ENCODE measurements at places on chromosomes 6 and 20. TPM values are rescaled to one million over a fixed set of nuclear protein-coding genes. Genes with fewer than 3 reads are reported as not detected.
A peak's percentile ranks its signal among the peaks of the same experiment; 100 is the strongest.

- H3K27me3 ChIP-seq: no peaks in the 10 kb centered on the region
- peaks cover 10% of the 10 kb centered on the region for H3K4me1 ChIP-seq
- H3K36me3 ChIP-seq: no peaks in the 10 kb centered on the region
- H3K27ac ChIP-seq: no peak overlapping the region
Measured at GRCh38 chr6:91482498-91482897, 895.6 kb upstream of the MAP3K7 start.

DNA sequence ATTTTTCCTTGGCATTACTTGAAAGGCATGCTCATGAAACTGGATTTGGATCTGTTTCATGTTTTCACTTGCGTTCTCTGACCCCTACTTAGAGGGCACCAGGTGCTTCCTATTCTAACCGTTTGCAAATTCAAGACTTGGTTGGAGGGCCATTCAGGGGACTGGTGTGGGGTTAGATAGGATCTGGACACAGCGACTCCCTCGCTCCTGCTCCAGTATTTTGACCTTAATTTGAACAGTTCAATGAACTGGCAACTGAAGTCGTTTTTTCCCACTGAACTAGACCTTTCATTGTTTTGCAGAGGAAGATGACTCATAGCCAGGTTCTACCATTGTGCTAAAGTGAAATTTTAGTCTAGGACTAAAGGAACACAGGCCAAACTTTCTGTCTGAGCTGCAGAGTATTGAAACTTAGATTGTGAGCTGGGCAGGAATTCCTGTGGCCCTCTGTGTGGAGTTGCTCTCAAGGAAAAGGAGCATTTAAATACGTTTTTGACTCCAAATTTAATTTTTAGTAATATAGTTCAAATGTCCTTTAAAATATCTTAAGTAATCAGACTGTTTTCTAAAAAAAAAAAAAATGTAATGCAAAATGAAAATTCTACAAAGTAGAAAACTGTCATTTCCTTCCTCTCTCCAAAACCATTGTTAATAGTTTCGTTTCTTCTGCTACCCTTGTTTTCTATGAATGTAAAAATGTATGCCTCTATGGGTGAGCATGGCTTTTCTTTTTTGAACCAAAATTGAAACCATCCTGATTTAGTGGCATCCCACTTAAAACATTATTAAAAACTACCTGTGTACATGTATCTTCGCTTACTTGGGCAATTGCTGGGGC is 64.8 kb downstream of the UTRN start:
- no peak for DNase-seq
- H3K27me3 ChIP-seq: no peaks in the 10 kb centered on the region
- peaks cover 93% of the 10 kb centered on the region for H3K4me1 ChIP-seq
- H3K36me3 ChIP-seq: no peaks in the 10 kb centered on the region

DNA sequence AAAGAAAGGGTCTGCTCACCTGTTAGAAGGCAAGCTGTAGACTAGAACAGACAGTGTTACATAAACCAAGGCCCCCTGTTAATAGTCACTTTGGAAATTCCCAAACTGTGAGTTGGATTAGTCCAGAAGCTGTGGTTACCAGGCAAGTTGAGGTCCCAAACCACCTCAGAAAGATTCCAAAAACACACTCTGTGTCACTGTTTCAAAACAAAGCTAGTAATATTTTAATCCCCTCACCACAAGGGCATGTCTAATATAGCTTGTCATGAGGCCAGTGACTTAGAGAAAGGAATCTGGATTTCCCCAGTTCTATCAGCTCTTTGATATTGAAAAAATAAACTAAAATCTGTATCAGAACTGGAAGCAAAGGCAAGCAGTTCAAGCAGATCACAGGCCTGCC is 244.6 kb downstream of the HAO1 start:
- no peaks in the 10 kb centered on the region for H3K36me3 ChIP-seq
- no peak overlapping the region for H3K4me3 ChIP-seq
- no peak for DNase-seq
- H3K27ac ChIP-seq: no peak overlapping the region
- no peaks in the 10 kb centered on the region for H3K27me3 ChIP-seq

GRCh38 chr6:36916126-36916525 is 30.4 kb downstream of the C6orf89 start:
- no peaks in the 10 kb centered on the region for H3K36me3 ChIP-seq
- H3K27me3 ChIP-seq: no peaks in the 10 kb centered on the region
- peaks cover 61% of the 10 kb centered on the region for H3K4me1 ChIP-seq
- DNase-seq: no peak
- peak overlapping the region; percentile 86 for H3K27ac ChIP-seq
- H3K4me3 ChIP-seq: no peak overlapping the region

Gene SLC35F1
- total RNA-seq: 0.54 TPM

GRCh38 chr20:45359069-45359405 is 3.9 kb upstream of the SYS1 start:
- H3K4me3 ChIP-seq: no peak overlapping the region
- H3K36me3 ChIP-seq: no peaks in the 10 kb centered on the region
- peak overlapping the region; percentile 81 for H3K27ac ChIP-seq
- H3K27me3 ChIP-seq: no peaks in the 10 kb centered on the region

Gene SNX3
- total RNA-seq: 145 TPM

GRCh38 chr20:11076434-11077105 is 402.8 kb upstream of the JAG1 start:
- H3K4me1 ChIP-seq: no peaks in the 10 kb centered on the region
- H3K27me3 ChIP-seq: no peaks in the 10 kb centered on the region
- DNase-seq: no peak
- H3K4me3 ChIP-seq: no peak overlapping the region
- H3K27ac ChIP-seq: no peak overlapping the region
- H3K36me3 ChIP-seq: no peaks in the 10 kb centered on the region

Gene FERMT1
- 6.7 TPM for total RNA-seq

DNA sequence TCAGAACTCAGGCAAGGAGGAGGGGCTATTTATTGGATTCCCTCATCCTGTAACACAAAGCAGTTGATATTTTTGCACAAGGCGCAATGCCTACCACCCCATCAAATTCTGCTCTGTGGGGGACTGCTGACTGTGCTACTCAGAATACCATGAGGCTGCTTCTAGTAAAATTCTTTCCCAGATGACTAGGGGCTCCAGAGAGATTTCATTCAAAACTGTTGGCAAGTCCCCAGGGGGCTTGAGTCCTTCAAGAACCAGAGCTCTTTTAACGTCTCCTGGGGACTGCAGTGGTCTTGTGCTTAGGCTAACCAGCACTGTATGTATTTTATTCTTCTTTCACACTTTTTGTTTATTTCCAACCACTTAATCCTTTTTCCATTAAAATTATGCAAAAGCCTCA is 365.9 kb upstream of the AGPAT4 start:
- DNase-seq: no peak
- H3K36me3 ChIP-seq: no peaks in the 10 kb centered on the region
- no peaks in the 10 kb centered on the region for H3K27me3 ChIP-seq
- no peaks in the 10 kb centered on the region for H3K4me1 ChIP-seq
- no peak overlapping the region for H3K27ac ChIP-seq

Gene ERVFRD-1
- not detected for total RNA-seq

GRCh38 chr6:134495203-134495889 is 177.4 kb upstream of the SGK1 start:
- H3K4me3 ChIP-seq: no peak overlapping the region
- DNase-seq: no peak
- no peak overlapping the region for H3K27ac ChIP-seq
- no peaks in the 10 kb centered on the region for H3K36me3 ChIP-seq
- H3K4me1 ChIP-seq: peaks cover 7% of the 10 kb centered on the region
- no peaks in the 10 kb centered on the region for H3K27me3 ChIP-seq

DNA sequence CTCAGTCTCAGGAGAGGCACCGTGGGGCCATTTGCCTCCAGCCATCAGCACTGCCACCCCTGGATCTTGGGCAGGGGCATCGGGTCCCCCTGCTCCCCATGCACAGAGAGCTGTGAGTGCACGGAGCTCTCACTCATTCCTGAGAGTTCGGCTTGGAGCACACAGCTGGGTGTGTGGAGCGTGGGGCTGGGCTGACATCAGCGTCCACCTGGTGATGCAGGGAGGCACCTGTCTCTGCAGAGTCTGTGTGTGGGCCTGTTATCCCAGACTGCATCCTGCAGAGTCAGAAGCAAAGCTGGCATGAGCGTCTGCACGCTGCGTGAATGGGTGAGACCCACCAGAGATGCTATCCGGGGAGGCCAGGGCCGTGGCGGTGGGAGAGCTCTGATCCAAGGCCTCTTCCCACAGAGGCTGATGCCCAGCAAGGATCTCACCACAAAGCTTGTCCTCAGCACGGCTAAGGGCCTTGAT is 248.8 kb upstream of the AFDN start:
- H3K4me1 ChIP-seq: peaks cover 11% of the 10 kb centered on the region
- no peak overlapping the region for H3K27ac ChIP-seq
- no peaks in the 10 kb centered on the region for H3K27me3 ChIP-seq
- DNase-seq: no peak
- no peaks in the 10 kb centered on the region for H3K36me3 ChIP-seq
- no peak overlapping the region for H3K4me3 ChIP-seq

GRCh38 chr6:124234801-124235200 is 431.1 kb downstream of the NKAIN2 start:
- no peak for DNase-seq
- H3K36me3 ChIP-seq: no peaks in the 10 kb centered on the region
- H3K4me3 ChIP-seq: no peak overlapping the region

GRCh38 chr6:169724494-169725124 is at the start of gene PHF10:
PHF10 (minus strand) TSS chr6:169724500; CDS start chr6:169723931, 569 bp downstream.
- no peaks in the 10 kb centered on the region for H3K27me3 ChIP-seq
- peaks cover 12% of the 10 kb centered on the region for H3K4me1 ChIP-seq
- H3K4me3 ChIP-seq: peak within 1 kb of the TSS; percentile 75
- no peaks in the 10 kb centered on the region for H3K36me3 ChIP-seq
- peak within 1 kb of the TSS; percentile 77 for H3K27ac ChIP-seq

GRCh38 chr20:47440857-47441773 is 60.6 kb upstream of the NCOA3 start:
- no peak for DNase-seq
- H3K4me1 ChIP-seq: no peaks in the 10 kb centered on the region
- no peaks in the 10 kb centered on the region for H3K36me3 ChIP-seq
- H3K4me3 ChIP-seq: no peak overlapping the region
- no peaks in the 10 kb centered on the region for H3K27me3 ChIP-seq

DNA sequence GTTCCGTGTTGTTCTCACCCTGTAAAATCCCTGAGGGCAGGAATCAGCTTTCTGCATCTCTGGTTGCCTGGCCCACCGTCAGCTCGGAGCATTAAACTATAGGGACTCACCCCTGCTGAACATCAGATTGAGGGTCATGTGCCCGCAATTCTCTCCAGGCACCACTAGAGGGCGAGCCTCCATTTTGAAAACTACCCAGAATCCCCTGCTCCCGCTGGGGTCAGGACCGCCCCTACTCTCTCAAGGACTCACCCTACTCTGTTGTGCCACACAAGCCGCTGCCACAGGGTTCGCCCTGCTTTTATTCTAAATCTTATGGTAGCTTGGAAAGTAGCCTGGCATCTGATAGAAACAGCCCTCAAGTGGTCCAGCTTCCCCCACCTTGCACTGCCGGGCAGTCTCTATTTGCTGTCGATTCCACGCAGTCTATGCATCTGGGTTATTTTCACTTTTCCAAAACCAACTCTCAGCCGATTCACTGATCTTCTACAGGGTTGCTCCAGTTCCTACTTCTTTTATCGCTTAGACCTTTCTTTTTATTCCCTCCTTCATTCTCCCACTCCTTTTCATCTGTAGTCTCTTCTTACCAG is 244.1 kb upstream of the QKI start:
- no peak overlapping the region for H3K27ac ChIP-seq
- H3K4me3 ChIP-seq: no peak overlapping the region
- DNase-seq: no peak
- no peaks in the 10 kb centered on the region for H3K4me1 ChIP-seq

- H3K4me1 ChIP-seq: peaks cover 4% of the 10 kb centered on the region
- no peaks in the 10 kb centered on the region for H3K36me3 ChIP-seq
- no peaks in the 10 kb centered on the region for H3K27me3 ChIP-seq
- H3K27ac ChIP-seq: peak overlapping the region; percentile 48
- H3K4me3 ChIP-seq: no peak overlapping the region
Measured at GRCh38 chr20:40313730-40314129, 375.3 kb downstream of the MAFB start.

Gene FGD2
- total RNA-seq: 24.6 TPM

GRCh38 chr6:43740321-43740960 is 29.6 kb upstream of the VEGFA start:
- no peak for DNase-seq
- no peaks in the 10 kb centered on the region for H3K4me1 ChIP-seq
- no peaks in the 10 kb centered on the region for H3K36me3 ChIP-seq
- no peaks in the 10 kb centered on the region for H3K27me3 ChIP-seq

Gene EPB41L1
- total RNA-seq: 33.9 TPM

Gene SNAP25
- total RNA-seq: 0.54 TPM

DNA sequence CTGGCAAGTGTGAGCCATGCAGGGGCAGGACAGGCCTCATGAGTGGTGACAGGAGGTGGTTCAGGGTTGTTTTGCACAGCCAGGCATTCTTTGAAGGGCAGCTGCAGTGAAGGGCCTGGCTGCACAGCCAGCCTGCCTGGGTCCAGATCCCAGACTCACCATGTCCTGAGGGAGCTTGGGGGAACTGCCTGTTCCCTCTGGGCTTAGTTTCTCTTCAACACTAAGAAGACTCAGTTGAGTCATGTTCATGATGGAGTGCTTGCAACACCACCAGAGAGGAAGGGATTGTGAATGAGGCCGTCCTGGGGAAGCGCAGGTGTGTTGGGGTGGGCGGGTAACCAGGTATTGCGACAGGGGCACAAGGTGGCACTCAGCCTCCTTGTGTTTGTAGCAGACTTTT is 102.4 kb downstream of the CDH26 start:
- H3K27ac ChIP-seq: no peak overlapping the region
- no peak for DNase-seq
- no peaks in the 10 kb centered on the region for H3K4me1 ChIP-seq
- no peak overlapping the region for H3K4me3 ChIP-seq
- no peaks in the 10 kb centered on the region for H3K27me3 ChIP-seq

- H3K36me3 ChIP-seq: peaks cover 31% of the 10 kb centered on the region
- no peak overlapping the region for H3K4me3 ChIP-seq
- H3K27me3 ChIP-seq: no peaks in the 10 kb centered on the region
Measured at GRCh38 chr20:49104365-49104648, 58.2 kb downstream of the CSE1L start.

Gene PRSS35
- total RNA-seq: not detected

Gene PBOV1
- not detected for total RNA-seq

Gene PNPLA1
- 0.11 TPM for total RNA-seq

DNA sequence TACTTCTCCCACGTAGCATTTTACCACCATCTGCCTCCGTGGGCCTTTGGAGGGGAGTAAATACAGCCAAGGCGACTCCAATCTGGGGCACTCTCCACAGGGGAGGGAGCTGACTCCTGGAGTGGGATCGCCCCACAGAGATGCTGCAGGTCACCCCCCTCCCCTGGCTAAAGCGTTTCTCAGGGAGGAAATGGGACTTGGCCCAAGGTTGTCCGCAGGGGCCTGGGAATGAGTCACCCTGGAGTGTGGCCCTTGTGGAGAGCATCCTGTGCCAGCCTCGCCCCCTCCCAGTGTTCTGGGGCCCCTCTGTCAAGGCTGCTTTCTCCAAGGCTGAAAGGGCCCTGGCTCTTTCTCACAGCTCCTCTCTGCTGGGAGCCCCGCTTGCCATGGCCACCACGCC is 84.5 kb upstream of the QKI start:
- DNase-seq: no peak
- peaks cover 2% of the 10 kb centered on the region for H3K4me1 ChIP-seq
- H3K4me3 ChIP-seq: no peak overlapping the region
- no peaks in the 10 kb centered on the region for H3K36me3 ChIP-seq

- peaks cover 7% of the 10 kb centered on the region for H3K4me1 ChIP-seq
- H3K36me3 ChIP-seq: no peaks in the 10 kb centered on the region
- H3K27me3 ChIP-seq: no peaks in the 10 kb centered on the region
- no peak overlapping the region for H3K4me3 ChIP-seq
- no peak for DNase-seq
Measured at GRCh38 chr20:31473331-31474096, 1.4 kb downstream of the DEFB124 start.

GRCh38 chr6:3751730-3752530 is 417 bp upstream of the PXDC1 start:
- DNase-seq: peak; percentile 95
- no peaks in the 10 kb centered on the region for H3K36me3 ChIP-seq
- peaks cover 28% of the 10 kb centered on the region for H3K4me1 ChIP-seq
- peak overlapping the region; percentile 77 for H3K4me3 ChIP-seq
- no peaks in the 10 kb centered on the region for H3K27me3 ChIP-seq

Gene LY6G6D
- total RNA-seq: not detected

Gene EGFL8
- total RNA-seq: 9.8 TPM
